ENCODE measurements at places on chromosomes 11 and 22.
A peak's percentile ranks its signal among the peaks of the same experiment; 100 is the strongest.

DNA sequence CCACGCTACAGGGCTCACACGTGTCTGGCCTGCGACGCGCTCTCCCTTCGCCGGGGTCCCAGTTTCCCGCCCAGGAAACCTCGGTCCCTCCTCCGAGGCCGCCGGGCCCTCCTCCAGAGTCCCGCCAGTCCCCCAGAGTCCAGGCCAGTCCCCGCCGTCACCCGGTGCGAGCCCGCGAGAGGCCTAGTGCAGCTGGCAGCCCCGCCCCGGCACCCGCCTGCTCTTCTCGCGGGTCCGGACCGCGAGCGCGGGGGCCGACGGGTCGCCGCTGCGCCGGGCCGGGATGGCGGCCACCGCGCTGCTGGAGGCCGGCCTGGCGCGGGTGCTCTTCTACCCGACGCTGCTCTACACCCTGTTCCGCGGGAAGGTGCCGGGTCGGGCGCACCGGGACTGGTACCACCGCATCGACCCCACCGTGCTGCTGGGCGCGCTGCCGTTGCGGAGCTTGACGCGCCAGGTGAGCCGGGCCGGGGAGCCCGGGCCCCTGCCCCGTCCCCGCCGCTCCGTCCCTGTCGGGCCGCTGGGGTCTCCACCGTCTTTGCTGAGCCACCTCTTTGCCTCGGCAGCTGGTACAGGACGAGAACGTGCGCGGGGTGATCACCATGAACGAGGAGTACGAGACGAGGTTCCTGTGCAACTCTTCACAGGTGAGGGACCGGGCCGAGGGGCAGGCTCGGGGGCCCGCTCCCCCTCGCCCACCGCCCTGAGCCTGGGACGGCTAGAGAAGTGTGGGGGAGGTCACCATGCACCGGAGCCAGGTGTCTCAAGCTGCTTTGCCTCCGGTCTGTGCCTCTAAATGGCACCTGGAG is at the start of gene PTPMT1:
Gene PTPMT1, plus strand, starts transcription at position 260 of the 809 bp plus-strand sequence. Its CDS starts 24 bp downstream, at position 284.
- peak; percentile 60 for DNase-seq

DNA sequence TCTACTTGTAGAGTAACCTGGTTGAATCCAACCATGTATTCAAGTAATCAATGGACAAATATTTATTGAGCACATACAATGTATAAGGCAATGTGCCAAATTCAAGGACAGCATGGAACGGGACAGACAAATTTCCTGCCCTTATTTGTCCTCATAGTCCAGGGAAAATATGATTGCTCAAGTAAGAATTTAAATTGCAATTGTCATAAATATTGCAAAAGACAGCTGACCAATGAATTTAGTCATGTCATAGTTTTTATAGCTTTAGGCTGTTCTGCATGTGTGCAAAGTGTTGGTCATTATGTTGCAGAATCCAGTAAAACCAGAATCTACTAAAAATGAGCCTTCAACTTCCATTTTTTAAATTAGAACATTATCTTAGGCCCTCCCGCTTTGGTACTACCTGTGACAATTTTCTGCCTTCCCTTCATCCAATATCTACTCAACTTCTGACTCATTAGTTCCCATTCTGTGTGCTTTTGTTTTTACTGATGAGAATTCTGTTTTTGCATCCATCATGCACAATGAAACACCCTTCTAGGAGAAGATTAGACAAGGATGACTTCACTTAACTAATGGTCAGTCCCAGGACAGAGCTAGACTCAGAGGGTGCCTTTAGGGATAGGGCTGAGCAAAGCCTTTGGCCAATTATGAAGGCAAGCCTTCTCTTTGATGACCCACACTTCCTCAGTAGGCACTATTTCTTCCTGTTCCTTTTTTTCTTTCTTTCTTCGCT is 45.8 kb upstream of the FIBIN start:
- DNase-seq: no peak

DNA sequence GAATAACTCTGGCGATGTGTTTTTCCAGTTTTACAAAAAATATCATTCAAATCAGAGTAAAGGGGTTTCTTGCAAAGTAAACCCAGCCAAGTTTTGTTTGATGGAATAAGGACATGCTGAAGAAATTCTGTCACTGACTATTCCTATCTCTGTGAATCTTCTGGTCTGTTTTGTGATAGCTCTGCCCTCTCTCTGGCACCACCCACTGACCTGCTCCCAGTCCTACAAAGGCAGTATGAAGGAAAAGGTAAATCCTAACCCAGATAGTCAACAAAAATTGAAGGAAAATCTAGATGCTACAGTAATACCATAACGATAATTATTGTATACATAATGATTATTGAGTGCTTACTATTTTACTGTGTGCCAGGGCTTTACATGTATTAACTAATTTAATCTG is 76.3 kb upstream of the TP53AIP1 start:
- no peak for DNase-seq

DNA sequence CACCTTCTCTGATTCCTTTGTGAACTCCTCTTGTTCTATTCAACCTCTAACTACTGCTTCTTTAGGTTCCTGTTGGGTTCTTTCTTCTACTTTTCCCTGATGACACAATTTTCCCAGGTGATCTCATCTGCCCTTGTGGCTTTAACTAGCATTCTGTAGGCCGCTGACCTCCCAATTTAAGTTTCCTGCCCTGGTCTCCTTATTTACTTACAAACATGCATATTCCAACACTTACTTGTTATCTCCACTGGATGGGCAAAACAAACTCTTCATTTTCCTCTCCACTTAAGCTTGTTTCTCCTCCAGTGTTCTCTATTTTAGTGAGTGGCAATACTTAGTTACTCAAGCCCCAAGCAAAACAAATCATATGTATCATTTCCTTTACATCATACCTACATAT is 734.5 kb downstream of the METTL15 start:
- no peak for DNase-seq

GRCh38 chr11:117193130-117194020 is 5.8 kb upstream of the TAGLN start:
- no peak for DNase-seq

- DNase-seq: no peak
Measured at GRCh38 chr11:80748207-80748925, 1307.5 kb upstream of the TENM4 start.

DNA sequence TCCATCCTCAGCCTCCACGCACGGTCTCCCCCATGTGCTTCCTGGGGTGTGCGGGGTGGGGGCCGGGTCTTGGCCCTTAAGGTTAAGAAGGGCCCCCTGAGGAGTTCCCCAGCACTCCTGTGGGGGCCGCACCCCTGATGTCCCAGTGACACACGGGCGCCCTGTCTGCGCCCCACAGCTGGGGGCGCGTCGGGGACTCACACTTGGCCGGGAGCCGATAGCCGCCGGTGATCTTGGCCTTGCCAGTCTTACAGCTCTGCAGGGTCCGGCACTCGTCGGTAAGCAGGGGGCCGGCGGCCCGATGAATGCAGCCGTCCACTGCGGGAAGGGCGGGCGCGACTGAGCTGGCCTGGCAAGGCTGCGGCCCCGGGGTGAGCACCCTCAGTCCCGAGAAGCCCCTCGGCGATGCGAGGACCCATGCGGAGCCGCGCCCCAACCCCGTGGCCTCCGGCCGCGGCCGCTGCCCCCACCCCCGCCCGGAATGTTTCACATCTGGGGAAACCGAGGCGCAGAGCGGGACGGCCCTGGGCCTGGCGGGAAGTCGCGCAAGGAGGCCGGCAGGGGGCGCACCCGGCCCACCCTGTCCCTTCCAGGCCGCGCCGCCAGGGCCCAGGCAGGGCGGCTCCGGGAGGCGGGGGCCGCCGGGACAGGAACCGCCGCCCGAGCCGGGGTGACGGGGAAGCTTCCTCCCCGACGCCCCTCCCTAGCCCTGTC is 13.9 kb downstream of the OTUB1 start:
- DNase-seq: peak; percentile 78

DNA sequence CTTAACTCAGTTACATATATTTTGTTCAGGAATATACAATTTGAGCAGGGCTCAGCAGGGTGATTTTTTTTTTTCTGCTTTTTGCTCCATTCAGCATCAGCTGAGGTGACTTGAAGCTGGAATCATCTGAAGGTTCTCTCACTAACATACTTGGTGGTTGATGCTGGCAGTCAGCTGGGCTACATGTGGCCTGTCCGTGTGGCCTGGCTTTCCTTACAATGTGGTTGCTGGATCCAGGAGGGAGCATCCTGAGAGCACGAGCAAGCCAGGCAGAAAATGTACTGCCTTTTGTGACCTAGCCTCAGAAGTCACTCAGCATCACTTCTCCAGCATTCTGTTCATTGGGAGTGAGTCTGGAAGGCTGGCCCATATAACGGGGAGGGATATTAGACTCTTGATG is 151.6 kb upstream of the E2F8 start:
- no peak for DNase-seq

- no peak for DNase-seq
Measured at GRCh38 chr11:122676638-122677037, 21.1 kb downstream of the UBASH3B start.

GRCh38 chr11:79485694-79486093 is 44.9 kb upstream of the TENM4 start:
- no peak for DNase-seq

DNA sequence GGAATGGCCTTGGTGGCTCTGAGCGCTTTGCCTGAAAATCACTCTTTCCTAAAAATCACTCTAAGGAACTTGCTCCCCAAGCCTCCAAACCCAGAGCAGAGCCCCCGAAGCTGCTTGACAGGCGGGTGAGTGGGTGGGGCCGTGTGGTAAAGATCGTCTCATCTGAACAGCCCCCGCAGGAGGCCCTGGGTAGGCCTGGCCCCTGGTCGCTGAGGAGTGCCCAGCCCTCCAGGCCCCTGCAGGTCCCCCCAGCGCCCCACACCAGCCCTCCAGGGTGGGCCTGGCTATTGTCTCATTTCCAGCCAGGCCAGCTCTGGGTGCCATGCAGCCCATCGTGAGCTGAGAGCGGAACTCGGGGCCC is 17.2 kb upstream of the PIM3 start:
- DNase-seq: no peak

DNA sequence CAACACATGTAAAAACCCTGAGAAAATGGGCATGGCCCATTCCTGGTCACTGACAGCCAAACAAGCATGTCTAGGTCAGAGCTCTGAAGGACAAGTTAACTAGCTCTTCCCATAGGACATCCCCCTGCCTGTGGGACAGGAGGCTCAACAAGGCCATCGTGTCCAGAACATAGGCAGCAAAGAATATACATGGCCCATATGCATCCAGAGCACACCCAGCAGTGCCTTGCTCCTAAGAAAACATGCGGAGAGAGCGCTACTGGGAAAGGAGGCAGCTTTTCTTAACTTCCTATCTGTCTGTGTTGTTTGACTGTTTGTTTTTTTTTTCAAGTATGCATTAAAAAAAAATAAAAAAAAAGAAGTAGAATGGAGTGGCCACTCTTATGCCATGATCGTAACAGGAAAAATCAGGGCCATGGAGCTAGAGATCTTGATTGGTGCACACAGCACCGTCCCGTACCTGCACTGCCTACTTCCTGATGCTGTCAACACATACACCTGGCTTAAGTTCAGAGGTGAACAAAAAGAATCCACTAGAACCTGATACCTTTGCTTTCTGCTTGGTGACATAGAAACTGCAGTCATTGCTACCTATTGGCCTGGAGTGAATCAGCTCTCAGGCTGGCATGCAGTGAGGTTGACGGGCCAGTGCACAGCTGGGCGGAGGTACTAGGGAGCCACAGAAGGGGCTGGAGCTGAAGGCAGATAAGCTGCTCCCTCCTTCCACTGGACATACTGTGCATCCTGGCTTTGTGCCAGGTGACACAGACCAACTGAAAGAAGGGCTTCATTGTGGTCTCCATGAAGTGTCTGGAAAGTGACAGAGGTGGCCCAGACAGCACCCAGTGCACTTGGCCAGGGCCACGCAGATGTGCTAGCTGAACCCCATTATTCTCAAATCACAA is 11.9 kb downstream of the UFD1 start:
- DNase-seq: no peak
